MV-4-11 (cell line): ENCODE measurements at places on chromosomes 5 and 9.

GRCh38 chr9:93317495-93318094 lies 133.7 kb downstream of the WNK2 start:
- no peak for DNase-seq

- no peak for DNase-seq
Observed at GRCh38 chr9:15231788-15232635, 75.0 kb downstream of the TTC39B start.

DNA sequence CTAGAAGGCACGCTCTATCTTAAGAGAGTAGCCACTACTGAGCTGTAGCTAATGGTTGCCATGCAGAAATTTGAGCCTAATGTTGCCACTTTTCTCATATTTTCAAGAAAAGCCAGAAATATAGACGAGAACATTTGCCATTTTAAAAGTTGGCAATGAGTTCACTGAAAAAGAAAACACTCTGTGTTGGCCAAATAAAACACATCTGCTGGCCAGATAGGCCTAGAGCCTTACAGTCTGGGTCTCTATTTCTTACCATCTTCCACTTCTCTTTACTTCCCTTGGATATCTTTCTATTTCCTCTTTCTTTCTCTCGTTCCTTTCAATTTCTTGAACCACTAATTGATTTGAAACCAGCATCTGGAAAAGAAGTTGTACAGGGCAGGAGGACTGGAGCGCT lies 36.6 kb upstream of the VCAN start:
- peak; percentile 9 for DNase-seq

- DNase-seq, result no peak
Observed at GRCh38 chr5:121462441-121462840, 389.2 kb upstream of the FTMT start.

DNA sequence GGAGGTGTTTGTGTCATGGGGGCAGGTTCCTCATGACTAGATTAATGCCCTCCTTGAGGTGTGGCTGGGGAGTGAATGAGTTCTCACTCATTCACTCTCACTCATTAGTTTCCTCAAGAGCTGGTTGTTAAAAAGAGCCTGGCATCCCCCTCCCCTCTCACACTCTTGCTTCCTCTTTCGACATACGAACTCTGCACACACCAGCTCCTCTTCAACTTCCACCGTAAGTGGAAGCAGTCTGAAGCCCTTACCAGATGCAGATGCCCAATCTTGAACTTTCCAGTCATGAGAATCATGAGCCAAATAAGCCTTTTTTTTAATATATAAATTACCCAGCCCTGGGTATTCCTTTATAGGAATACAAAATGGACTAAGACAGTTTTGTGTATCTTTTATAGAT lies 82.5 kb downstream of the SPRY4 start:
- peak; percentile 59 for DNase-seq

GRCh38 chr9:123941524-123942070 lies 11.7 kb upstream of the DENND1A start:
- no peak for DNase-seq

- peak; percentile 21 for DNase-seq
Observed at GRCh38 chr5:94613583-94613982, 4.8 kb downstream of the KIAA0825 start.

GRCh38 chr9:73143711-73144328 lies 7.8 kb upstream of the ANXA1 start:
- DNase-seq, result peak; percentile 92

- no peak for DNase-seq
Observed at GRCh38 chr5:135533794-135534193, 2.0 kb downstream of the NEUROG1 start.

- no peak for DNase-seq
Observed at GRCh38 chr5:59661954-59662615, 231.4 kb downstream of the PDE4D start.

DNA sequence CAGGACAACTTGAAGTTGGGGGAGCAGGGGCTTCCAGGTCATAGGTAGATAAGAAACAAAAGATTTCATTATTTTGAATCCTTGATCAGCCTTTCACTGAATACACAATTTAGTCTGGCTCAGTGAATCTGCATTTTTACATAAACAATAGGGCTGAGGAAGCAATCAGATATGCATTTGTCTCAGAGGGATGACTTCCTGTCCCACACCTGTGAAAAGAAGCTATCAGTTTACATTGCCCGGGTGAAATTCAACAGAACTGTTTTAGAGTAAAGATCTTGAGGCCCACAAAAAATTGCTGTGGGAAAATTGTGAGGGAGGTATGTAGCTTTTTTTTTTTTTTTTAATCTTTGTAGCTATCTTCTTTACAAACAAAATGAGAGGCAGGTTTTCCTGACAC lies 38.3 kb downstream of the DNAJB5 start:
- no peak for DNase-seq

- no peak for DNase-seq
Observed at GRCh38 chr5:180103487-180104167, 32.1 kb upstream of the RNF130 start.

DNA sequence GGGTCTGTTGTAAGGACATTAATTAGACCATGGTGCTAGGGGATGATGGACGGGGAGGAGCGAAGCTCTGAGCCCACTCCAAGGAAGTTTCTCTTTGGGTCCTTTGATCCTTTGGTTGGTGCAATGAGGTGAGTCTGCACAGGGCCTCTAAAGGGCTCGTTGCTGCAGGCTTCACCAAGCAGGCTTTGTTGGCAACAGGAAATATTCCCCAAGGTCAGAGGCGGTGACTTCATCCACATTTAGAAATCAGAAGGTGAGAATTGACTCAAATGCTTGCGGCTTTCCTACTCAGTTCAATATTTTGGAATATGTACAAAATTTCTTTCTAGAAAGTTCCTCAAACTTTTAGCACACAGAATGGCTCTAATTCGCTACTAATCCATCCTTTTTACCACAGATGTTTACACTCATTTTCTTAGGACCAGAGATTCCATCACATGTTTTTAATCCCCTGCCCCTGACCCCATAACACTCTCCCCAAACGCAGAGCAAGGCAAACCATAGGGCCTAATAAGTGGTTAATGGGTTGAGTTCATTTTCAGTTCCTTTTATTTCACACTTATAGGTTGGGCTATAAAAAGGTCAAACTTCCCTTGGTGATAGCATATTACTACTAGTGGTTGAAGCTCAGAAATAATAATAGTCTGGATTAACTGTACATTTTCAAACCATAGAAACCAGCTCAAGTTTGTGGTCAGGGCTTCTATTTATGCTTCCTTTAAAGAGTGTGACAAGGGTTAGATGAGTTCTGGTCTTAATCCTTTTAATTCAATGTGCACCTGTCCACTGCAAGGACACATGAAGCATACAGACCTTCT lies 37.3 kb upstream of the TMEM252 start:
- DNase-seq, result peak; percentile 63

- no peak for DNase-seq
Observed at GRCh38 chr9:114399381-114399780, 11.6 kb upstream of the AKNA start.

- no peak for DNase-seq
Observed at GRCh38 chr9:130663258-130663976, 977 bp upstream of the PRDM12 start.

DNA sequence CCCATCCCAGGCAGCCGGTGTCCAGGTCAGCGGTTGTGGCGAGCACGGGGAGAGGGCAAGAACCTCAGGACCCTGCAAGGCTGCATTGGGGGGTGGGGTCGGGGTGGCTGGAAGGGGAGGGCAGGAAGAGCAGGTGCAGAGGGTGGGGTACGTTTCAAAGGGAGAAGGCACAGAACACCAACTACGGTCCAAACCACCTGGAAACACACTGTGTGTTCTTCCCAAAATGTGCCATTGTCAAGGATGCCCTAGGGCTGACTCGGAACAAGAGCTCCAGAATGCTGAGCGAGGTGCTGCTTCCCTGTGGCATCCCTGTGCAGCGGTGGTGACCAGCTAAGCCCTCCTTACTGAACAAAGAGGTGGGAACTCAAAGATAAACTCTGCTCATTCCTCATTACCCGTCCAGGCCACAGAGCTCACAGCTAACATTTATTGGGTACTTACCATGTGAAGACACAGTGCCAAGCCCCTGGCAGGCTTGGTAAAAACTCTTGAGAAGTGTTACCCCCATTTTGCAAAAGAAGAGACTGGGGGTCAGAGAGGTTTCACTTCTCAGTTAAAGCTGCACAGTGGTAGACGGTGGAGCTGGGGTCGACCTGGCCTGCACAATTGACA lies 153.8 kb downstream of the COL23A1 start:
- DNase-seq, result no peak

GRCh38 chr5:60521376-60522291 lies 178.3 kb downstream of the DEPDC1B start:
- peak; percentile 36 for DNase-seq

DNA sequence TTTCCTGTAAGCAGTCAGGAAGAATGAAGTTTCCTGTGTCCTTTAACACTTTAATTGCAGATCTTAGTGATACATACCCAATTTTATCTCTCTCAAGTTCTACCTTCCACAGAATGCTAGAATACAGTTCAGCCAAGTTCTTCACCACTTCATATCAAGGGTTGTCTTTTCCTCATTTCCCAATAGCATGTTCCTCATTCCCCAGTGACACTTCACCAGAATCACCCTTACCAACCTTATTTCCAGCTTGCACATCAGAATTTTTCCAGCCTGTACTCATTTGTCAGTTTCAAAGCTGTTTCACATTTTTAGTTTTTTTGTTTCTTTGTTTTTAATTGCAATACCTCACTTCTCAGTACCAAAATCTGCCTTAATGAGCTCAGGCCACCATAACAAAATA lies 126.1 kb downstream of the ESM1 start:
- no peak for DNase-seq

DNA sequence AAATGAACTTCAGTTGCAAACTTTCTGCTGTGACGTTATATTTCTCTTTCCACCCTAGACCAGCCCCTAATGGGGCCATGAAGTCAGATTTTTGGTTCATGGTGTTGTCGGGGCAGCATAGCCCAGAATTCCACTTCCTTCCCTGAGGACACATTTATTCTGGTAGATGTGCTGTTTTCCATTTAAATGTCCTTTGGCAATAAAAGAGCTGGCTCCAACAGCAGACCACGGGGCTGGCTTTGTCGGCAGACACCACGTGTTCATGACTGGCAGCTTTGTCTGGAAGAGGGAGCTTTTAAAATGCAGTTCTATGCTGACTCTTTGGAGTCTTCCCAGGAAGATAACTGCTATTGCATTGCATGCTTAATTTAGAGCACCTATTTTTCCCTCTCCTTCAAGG lies 17.6 kb upstream of the LCP2 start:
- no peak for DNase-seq

- no peak for DNase-seq
Observed at GRCh38 chr5:90944116-90944515, 385.5 kb downstream of the ADGRV1 start.

DNA sequence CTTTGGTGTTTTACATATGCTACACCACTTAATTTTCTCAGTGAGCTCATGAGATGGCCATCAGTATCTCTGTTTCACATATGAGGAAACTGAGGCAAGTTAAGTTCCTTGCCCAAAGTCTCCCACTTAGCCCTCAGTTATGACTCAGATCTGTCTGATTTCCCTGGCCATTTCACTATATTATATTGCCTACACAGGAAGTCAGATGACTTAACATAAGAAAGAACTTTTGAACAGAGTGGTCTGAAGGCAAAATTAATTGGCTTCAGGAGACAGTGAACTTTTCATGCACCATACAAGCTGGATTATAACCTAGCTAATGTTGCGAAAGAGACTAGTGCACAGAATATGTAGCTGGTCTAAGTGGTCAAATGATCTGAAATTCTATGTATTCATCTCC lies 221.6 kb downstream of the NFIB start:
- no peak for DNase-seq

DNA sequence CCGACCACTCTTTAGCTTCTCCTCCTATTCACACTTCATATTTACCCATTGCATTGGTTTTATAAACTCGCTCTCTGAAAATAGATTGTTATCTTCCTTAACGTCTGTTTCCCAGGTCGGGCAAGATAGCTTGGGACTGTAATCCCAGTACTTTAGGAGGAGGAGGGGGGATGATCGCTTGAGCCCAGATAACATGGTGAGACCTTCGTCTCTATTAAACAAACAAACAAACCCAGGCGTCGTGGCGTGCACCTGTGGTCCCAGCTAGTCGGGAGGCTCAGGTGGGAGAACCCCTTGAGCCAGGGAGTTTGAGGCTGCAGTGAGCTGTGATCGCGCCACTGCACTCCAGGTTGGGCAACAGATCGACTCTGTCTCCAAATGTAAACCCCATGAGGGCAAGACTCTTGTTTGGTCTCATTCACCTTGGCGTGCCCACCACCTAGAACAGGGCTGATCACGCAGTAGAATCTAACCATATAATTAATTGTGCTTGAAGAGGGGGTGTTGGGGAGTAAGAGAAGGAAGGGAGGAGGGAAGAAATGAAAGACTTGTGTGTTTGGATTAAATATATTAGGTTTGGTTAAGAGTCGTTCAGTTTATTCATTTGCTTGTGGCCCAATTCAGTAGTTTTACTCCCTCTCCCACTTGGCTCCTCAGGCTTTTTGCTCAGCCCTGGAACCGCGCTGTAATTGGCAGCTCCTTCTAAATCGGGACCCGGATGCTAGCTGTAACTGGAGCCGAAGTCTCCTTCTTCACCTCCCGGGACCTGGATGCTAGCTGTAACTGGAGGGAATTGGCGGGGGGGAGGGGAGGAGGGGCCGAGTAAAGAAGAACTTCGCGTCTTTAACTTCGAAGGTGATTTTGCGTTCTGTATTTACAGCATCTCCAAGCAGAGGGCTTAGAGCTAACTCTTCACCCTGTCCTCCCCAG lies 24.9 kb downstream of the CDKN2A start:
- DNase-seq, result no peak

DNA sequence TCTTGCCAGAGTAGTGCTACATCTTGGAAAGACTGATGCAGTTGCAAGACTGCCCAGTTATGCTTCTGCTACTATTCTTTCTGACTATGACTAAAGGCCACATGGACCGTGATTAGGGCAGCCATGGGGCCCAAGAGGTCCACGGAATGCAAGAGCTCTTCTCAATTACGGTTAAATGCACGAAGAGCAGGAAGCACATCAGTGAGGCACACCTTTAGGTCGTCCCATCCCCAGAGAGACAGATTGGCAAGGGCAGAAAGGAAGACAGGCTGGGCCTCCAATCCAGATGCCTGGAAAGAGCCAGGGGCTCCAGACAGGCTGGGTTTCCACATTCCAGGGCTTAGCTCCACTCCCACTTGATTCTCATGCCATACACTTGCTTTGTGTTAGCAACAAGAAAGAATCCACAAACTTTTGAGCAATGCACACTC lies 132.3 kb upstream of the SLIT3 start:
- no peak for DNase-seq

DNA sequence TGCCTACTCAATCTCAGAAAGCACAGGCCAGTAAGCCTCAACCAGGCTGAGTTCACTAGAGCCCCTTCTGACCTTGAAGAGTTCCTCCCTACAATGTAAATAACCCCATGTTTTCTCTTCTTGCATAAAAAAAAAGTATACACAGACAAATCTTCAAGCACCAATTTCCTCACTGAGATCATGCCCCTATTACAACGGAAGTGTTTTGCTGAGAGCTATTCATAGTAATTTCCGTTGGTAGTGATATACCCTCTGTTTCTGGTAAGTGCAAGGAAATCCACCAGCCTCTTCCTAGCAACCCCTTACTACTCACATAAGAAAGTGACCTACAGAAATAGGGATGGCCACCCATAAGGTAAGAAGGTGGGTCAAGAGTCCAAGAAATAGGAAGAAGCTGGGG lies 76.4 kb upstream of the TARS1 start:
- peak; percentile 86 for DNase-seq
